ENCODE measurements at places on chromosomes 7 and 10.

GRCh38 chr7:157688533-157689268, 351.9 kb downstream of the DNAJB6 start:
- no peak for DNase-seq

- no peak for DNase-seq
Observed at GRCh38 chr7:25926009-25926408, 226.0 kb upstream of the NFE2L3 start.

- no peak for DNase-seq
Observed at GRCh38 chr7:12737373-12737772, 49.9 kb downstream of the ARL4A start.

- DNase-seq, result no peak
Observed at GRCh38 chr10:129483430-129484010, 16.5 kb downstream of the MGMT start.

DNA sequence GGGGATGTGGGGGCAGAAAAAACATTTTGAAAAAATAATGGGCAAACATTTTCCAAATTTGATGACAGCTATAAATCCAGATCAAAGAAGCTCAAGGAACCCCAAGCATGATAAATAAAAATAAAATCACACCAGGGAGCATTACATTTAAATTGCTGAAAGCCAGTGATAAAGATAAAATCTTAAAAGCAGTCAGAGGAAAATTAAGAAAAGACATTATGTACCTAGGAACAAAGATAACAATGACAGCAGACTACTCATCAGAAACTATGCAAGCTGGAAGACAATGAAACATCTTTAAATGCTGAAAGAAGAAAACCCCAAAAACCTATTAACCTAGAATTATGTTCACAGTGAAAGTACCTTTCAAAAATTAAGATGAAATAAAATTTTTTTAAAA, 23.3 kb downstream of the NEUROG3 start:
- no peak for DNase-seq

DNA sequence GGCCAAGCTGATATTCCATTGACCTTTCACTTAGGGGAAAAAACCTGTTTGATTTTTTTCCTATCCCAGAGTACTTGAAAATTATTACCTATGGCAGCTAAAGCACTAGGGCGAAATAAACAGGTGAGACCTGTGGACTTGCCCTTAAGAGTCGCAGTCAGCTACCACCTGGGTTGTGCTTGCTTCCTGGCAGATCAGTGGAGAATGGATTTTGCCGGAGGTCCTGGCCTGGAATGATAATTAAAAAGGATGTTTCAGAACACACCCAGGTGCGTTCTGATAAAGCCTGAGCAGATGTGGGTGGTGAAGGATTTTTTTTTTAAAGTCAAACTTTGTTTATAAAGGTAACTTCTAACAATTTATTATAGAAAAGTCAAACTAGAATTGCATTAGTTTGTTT, 59.1 kb downstream of the AUTS2 start:
- DNase-seq, result no peak

- no peak for DNase-seq
Observed at GRCh38 chr7:149690688-149691446, 82.5 kb downstream of the ZNF467 start.

DNA sequence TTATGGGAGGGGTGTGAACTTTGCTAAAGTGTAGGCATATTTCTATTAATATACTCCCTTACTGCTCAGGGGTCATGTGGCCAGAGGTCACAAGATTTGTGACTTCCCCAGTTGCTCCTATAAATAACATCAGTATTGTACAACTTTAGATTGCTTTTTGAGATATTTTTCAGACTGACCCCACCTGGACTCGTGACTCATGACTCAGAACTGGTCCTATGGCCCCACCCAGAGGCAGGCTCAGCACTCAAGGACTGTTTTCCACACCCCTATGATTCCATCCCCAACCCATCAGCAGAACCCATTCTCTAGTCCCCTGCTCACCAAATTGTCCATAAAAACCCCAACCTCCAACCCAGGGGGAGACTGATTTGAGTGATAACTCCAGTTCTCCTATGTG, 2.7 kb upstream of the CUL2 start:
- no peak for DNase-seq

DNA sequence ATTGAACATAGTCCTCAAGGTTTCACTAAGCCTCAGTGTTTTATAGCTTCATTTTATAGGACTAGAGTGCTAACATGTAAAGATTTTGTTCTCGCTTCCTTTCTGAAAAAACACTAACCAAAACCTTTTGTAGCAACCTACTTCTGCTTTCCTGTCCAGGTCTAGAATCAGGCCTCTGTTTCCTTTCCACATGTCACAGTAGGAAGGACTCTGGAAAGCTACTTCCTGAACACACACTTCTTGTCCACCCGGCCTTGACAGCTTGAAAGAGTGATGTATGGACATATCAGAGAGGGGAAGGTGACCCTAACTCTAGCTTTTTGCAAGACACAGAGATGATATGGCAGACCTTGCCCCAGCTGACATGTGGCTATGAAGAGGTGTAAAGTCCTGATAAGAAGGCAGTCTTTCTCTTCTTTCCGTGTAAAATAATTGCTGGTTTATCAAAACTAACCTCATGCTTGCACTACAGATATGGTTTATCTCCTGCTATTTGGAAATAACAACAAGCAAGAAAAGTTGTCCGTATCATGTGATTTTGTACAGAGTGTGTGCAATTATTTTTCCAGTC, 175.4 kb downstream of the SKAP2 start:
- DNase-seq, result no peak

DNA sequence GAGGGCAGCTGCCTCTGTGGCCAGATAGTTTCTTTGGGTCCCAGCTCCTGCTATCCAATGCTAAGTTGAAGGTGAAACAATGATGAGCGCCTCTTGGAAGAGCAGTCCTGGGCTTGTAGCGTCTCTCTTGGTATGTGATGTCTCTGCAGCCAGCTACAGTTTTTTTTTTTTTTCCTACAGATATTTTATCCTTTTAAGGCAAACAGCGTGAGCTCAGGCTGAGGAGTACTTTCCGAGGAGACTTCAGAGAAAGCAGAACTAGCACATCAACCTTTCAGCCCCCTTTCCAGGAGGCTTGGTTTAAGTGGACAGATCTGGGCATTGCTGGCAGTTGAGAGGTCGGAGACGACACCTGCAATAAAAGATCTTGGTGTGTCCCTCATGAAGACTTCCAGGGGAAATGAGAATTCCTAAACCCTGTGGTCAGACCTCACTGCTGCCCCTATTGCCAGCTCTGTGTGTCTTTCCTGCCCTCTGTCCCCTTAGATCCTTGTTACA, 9.1 kb downstream of the PRKG1 start:
- no peak for DNase-seq

- DNase-seq, result no peak
Observed at GRCh38 chr10:10902951-10903350, 114.7 kb upstream of the CELF2 start.

DNA sequence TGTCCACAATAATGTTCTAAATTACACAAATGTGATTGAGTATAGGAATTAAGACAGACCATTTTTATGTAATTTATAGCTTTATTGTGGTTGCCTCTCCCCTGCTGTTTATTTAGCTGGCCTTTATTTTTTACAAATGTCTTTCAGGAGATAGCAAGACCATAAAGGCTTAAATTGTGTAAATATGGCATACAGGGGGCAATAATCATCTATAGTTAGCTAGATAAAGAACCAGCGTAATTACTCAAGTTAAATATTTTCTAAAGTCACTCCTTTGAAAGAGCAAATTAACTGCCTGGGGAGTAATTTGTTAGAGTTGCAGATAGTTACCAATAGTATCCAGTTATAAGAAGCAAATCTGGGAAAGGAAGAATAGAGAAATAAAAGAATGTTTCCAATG, at the start of gene MALRD1:
TSS of gene MALRD1 (plus strand) at position 313 of the 400 bp plus-strand sequence. CDS start 138 bp downstream, outside the sequence.
- no peak for DNase-seq

DNA sequence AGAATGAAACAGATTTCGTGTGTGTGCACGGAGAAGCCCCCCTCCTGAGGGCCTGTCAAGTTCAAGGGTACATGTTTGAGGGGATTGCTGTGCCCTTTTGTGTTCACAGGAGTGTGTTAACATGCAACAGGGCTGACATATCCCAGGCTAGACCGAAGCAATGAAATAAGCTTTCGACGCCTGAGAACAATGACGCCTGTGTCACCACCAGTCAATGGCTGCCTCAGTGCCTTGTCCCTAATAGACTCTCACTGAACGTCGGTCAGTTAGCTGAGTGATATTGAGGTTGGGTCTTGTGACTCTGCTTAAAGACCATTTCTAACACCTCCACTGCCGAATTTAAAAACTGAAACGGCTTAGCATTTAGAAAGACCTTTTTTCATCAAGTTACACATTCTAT, 175.2 kb upstream of the TCF7L2 start:
- no peak for DNase-seq

DNA sequence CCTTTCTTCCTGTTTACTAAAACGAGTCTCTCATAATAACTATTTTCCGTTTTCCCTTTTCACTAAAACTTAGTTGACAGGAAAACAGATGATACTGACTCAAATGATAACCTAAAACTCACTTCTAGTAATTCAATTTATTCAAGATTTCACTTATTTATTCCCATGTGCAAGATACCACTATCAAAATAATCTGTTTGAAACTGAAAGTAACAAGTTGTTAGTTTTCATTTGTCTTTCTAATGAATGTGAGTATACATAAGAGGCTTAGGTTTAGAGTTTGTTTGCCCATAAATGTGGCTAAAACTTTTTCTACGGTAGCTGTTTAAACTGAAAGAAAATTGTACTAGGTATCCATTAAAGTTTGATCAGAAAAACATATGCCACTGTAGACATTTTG, 314.9 kb upstream of the STEAP1 start:
- no peak for DNase-seq

DNA sequence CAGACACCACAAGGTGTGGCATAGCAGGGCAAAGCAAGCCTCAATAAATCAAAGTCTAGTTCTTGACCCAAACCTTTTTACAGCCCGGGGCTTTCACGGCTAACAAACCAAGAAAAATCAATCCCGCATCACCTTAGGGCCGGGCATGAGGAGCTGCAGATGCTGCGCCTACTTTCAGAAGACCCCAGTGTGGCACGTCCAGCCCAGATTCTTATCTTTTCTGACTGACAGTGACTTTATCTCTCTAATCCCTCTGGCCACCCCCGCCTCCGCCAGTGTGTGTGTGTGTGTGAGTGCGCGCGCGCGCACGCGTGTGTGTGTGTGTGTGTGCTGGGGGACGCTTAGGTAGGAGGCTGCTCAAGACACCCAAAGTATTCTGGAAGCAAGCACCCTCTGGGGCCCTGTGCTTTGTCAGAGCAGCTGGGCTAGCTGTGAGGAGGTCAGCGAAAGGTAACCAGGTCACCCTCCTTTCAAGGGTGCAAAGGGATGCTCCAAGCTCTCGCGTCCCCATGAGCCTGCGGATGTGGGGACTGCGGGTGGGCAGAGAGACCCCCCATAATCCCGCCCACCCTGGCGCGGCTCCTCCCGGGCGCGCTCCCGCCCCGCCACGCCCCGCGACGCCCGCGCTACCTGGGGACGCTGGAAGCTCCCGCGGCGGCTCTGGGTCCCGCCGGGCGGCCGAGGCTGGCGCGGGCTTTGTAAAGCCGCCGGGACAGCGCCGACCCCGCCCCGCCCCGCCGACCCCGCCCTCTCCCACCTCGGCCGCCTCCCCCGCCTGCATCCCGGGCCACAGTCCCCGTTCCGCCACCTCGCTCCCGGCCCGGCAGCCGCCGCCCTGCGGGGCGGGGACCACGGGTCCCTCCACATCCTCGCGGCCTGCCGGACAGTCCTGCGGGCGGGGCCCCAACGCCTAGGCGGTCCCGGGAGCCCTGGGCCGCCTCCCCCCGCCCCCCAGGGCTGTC, 57.1 kb upstream of the RHOBTB1 start:
- DNase-seq, result no peak

DNA sequence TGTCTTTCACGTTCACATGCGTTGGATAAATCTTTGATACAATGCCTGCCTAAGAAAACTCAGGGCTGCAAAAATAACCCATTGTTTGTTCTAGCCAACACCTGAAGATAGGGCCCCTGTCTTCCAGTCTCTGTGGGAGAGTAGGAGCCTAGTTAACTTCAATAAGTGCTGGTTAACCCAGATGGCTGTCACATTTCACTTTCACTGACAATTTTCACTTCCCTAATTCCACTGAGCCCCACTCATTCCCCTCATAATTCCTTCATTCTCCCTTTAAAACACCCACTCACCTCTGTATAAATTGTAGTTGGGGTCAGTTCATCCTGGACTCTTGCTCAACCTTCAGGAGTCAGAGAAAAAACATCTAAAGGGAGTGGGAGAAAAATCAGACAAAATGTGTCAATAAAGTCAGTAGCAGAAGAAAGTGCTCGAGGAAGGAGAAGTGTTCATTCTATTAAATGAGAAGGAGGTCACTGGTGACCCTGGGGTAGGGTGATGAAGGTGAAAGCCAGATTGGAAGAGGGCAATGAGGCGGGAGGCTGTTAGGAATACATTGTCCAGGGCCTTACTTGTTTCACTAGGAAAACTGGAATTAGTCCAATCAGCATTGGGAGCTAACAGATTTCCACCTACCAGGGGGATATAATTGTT, 51.2 kb upstream of the ABI1 start:
- no peak for DNase-seq

- DNase-seq, result no peak
Observed at GRCh38 chr7:1027242-1028043, 16.9 kb upstream of the GPR146 start.

- DNase-seq, result no peak
Observed at GRCh38 chr7:50164559-50165170, 71.6 kb upstream of the ZPBP start.

GRCh38 chr7:113289140-113289740, 170.9 kb upstream of the SMIM30 start:
- no peak for DNase-seq

GRCh38 chr10:91033324-91033950, 112.5 kb upstream of the ANKRD1 start:
- no peak for DNase-seq

GRCh38 chr7:29332042-29332811, 137.7 kb downstream of the CHN2 start:
- DNase-seq, result peak; percentile 100

GRCh38 chr7:41808541-41808940, 105.7 kb upstream of the INHBA start:
- no peak for DNase-seq

- DNase-seq, result no peak
Observed at GRCh38 chr10:1659221-1659791, 78.0 kb downstream of the ADARB2 start.

DNA sequence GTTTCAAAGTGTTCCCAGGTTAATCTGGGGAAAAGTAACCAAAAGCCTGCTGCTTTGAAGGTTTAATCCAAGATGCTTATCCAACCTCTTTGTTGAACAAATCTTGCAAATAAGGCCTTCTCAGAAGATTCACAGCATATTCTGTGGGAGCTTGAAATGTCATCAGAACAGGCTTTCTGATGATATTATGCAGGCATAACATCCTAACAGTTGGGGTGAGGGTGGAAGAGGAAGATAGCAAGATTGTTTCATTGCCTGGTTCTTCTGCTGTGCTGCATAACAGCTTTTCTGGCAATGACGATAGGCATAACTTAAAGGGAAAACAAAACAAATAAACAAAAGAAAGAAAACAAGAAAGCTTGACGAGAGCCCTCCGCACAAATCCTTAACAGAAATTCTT, 217.4 kb downstream of the PHF14 start:
- no peak for DNase-seq

DNA sequence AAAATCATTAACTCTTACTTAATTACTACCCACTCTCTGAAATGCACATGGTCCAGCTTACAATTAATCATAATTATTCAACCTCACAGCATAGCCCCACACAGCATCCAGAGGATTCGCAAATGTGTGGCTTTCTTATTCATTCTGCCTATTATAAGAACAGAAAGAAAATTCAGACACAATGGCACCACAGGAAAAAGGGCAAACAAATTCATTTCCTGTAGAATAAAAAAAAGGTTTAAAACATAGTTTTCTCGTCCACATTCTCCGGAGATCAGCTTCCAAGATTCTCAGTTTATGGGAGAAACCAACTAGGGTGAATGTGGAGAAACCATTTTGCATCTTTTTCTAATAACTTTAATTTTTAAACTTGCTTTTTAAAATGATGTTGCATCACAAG, 201.6 kb downstream of the PARD3 start:
- DNase-seq, result no peak
